ENCODE measurements at places on chromosomes 12 and 14. TPM values are rescaled to one million over a fixed set of nuclear protein-coding genes. Genes with fewer than 3 reads are reported as not detected.

Gene CCDC177
- total RNA-seq: not detected

DNA sequence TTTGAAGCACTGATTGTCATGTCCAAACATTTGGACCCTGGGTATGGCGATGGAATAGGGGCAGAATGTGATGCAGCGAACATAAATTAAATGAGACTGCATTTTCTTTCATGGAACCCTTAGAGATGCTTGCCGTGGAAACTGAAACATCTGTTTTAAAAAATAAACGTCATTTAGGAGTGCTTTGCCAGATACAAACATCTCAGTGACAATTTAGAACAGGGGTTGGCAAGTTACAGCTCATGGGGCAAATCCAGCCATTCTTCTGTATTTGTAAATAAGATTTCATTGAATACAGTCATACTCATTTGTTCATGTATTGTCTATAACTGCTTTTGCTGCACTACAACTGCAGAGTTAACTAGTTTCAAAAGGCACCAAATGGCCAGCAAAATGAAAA, 51.2 kb downstream of the SLC35F4 start:
- DNase-seq: no peak

- DNase-seq: no peak
These were observed 78.4 kb downstream of the NRXN3 start for GRCh38 chr14:78248501-78249090.

Gene KRT75
- total RNA-seq: not detected

Gene SPX
- 0.78 TPM for total RNA-seq

DNA sequence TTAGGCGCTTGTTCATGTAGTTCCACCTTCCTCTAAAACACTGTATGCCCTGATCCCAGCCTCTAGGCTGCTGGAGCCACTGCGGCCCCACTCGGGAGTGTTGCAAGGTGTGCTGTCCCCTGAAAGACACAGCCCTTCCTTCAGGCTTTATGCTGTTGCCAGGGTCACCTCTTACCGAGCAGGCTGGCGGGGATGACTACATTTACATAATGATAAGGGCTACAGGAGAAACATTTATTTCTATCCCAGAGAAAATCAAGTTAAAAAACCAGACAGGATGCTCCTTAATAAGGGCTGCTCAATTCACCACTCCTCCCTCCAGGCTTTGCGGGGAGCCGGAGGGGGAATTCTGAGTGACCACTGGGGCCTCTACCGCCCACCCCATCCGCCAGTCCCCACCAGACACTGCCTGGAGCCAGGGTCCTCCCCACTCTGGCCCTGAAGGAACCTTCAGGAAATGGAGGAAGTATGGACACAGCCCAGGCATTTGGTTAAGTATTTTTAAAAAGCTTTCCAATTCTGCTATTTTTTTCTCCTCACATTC, 200.6 kb downstream of the TTC7B start:
- DNase-seq: no peak

DNA sequence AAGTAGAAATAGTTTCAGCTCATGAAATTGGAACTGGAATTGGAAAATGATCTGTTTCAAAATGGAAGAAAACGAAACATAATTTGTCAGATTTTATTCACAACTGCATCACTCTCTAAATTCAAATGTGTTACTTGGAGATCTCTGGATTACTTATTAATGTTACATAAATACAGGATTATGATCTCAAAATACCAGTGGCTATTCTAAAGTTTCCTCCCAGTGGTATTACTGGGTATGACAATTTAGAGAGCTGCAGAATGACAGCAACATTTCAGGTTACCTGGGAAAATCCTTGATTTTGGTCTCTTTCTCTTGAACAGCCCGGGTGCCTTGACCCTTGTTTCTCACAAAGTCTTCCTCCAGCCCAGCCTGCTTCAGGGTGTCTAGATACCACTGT, 14.2 kb downstream of the FAM161B start:
- DNase-seq: no peak

DNA sequence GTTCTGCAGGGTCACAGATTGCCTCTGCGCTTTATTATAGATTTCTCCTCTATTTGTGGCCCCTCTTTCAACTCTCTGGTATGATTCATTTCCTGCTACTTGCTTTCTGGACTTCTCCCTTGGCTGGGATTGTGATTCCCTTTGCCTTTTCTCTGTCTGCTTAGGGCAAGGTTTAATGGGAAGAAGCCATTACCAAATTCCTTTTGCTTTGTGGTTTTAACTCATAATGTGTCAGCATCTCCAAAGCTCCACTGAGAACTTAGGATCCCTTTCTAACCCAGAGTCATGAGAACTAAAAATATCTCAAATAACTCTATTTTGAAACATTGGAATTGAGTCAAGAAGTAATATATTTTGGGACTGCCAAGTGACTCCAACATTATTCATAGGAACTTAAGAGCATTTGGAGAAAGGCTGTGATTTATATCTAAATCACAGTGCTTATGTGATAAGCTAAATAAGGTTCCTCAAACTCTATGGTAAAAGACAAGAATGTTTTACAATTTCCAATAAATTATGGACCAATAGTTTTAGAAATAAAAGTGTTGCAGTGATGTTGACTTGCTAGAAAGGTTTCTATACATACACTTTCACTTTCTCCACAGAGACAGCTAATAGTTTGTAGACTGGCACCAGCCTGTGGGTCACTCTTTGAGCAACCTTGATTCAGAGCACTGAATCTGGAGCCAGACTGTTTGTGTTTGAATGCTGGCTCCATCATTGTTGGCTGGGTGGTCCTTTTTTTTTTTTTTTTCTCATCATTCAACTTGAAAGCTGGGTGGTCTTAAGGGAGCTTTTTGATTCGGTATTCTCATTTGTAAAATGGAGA, 93.9 kb downstream of the DACT1 start:
- DNase-seq: no peak

DNA sequence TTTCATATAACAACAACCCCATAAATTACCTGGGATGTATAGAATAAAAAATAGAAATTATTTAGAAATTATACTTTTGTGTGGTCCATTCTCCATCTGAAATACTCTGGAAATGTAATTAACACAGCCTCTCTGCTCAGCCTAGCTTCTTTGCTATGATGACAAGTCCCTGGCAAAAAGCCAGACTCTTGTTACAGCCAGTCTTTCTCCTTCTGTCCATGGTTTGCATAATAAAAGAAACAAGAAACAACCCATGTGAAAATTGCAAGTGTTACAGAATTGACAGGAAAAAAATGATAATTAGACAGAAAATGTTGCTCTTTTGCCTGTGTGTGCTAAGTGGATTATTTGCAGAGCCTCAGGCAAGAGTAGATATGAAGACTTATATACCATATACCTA, 61.3 kb downstream of the C12orf50 start:
- no peak for DNase-seq

GRCh38 chr12:87413784-87414183, 615.4 kb downstream of the C12orf50 start:
- no peak for DNase-seq

Gene PCED1B
- 44.3 TPM for total RNA-seq

DNA sequence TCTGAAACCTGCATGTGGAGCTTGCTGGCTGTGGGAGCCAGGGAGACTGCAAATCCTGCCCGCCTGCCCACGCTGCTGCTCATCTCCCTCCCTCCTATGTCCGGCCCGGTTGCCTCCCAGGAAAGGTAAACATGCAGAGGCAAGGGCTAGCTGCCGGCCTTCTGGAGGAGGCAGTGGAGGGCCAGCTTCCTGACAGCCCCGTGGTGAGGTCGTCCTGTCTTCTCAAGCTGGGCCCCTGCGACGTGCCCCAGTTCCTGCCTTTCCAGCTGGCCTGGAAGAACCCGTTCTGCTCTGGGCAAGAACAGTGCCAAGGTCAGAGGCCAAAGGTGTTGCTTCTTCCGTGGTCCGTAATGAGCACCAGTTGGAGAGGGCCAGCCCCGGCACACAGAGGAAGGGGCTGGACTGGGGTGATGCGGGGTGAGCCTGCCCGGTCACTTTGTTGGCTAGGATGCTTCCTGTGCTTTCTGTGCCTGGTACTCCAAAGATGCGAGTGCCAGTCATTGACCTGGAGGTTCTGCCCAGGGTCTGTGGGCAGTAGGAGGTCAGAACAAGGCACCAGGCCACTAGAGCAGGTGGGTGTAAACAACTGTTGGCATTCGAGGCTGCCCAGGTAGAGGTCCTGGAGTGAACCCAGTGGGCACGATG, 25.3 kb downstream of the TPCN1 start:
- DNase-seq: no peak

DNA sequence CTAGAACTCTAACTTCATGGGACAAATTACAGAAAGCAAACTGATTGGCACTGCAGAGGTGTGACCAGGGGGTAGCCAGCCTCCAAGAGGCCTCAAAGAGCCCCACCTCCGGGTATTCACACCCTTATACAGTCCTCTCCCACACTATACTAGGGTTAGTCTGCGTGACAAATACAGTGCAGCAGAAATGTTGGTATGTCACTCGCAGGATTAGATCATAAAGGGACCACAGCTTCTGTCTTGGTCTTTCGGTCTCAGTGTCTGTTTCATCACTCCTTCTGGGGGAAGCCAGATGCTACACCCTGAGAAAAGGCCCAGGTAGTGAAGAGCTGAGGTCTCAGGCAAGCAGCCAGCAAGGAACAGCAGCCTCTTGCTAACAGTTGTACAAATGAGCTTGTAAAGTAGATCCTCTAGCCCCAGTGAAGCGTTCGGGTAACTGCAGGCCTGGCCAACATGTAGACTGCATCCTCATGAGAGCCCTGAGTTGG, 68.9 kb upstream of the SAV1 start:
- DNase-seq: no peak

Gene TMPO
- 160 TPM for total RNA-seq

GRCh38 chr14:100979079-100979478, 75.6 kb upstream of the RTL1 start:
- DNase-seq: no peak

DNA sequence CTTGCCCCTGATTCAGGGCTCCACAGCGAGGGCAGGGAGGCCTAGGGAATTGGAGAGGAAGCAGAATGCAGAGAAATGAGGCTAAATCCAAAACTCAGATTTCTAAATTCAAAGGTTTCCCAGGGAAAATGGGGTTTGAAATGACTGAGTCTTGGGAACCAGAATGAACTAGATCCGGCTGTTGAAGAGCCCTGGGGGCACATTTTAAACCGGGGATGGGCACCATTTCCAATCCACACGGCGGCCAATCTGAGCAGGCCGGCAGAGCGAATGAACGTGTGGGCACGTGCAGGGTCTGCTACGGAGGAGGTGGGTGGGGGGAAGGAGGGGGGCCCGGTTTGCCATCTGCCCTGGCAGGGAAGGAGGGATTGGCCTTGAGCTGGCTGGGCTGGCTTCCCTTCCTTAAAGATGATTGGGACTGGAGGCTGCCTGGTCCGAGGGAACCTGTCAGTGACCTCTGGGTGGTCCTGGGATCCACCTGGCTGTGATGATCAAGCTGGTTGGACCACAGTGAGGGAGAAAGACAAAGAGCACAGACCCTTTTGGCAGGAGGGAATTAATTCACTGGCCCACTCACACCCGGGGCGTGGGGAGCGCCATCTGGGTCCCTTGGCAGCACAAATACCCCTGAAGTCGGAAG, 161.0 kb downstream of the RBM19 start:
- DNase-seq: no peak

GRCh38 chr12:86290615-86291014, 34.4 kb upstream of the MGAT4C start:
- DNase-seq: no peak

Gene CLEC2B
- total RNA-seq: 74.6 TPM

GRCh38 chr12:77153706-77154105, 88.3 kb upstream of the E2F7 start:
- no peak for DNase-seq

GRCh38 chr14:96574633-96575632, 72.8 kb downstream of the PAPOLA start:
- DNase-seq: no peak

Gene GPR65
- total RNA-seq: 15.5 TPM

Data from CD4-positive, alpha-beta memory T cell (primary cell).